ENCODE measurements at places on chromosomes 16 and 17.

DNA sequence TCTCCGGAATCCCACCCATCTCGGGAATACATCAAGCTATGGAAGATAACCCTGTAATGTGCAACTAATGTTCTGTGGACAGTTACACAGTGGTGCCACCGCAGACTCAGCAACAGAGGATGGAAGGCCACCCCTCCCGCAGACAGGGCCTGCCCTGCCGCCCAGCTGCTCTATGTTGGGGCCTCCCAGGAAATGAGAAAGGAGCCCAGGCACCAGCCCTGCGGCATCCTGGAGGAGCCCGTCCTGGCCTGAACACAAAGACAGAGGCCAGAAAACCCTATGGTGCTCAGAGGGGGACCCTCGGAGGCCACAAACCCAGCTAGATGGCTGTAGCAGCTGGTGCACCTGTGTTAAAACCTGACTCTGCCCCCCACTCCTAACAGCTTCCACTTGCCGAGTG is 216.1 kb upstream of the RPL38 start:
- DNase-seq = no peak

DNA sequence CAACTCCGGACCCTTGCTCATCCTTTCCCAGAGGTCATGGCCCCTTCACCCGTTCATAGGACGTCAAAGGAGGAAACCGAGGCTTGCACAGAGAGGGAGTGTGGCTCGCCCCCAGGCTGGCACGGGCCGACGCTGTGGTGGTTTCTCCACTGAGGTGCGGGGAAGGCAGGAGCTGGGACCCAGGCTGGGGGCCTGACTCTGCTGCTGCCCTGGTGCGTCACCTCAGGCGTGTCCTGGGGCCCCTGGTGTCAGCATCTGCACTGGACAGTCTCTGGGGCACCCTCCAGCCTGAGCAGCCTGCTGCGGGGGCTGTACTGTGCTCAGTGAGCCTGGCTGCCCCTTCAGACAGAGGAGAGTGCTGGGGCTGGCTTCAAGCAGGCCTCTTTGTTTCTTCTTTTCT is 7.4 kb downstream of the MAP2K3 start:
- DNase-seq = no peak

DNA sequence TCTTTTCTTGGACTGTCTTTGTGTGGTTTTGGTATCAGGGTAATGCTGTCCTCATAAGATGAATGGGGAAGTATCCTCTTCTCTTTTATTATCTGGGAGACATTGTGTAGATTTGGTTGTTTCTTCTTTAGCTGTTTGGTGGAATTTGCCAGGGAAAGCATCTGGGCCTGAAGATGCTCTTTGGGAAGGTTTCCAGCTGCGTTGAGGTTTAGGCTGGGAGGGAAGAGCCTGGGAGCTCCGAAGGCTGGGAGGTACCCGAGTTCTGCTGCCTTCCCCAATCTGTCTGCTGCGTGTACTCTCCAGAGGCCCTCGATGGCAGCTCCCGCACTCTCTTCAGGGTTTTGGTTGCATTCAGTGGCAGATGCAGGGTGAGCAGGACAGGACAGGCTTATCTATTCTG is 25.6 kb upstream of the CRISPLD2 start:
- DNase-seq = no peak

DNA sequence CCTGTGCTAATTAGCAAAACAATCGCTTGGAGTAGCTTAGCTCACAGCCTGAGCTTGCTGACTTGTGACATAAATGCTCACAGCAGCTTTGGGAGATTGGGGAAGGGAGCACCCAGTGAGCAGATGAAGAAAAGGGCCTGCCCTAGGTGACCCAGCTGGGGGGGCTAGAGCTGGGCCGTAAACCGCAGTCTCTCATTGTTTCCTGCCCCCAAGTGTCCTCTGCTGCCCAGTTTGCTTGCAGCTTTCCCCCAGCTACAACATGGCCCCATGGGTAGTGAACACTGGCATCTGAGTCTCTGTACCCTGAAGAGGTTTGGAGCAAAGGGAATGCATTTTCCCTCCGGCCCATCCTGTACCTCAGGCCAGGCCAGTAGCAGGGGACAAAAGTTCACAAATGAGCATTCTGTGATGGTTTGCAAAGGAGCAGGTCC is 349.4 kb downstream of the SLC39A11 start:
- DNase-seq = no peak

DNA sequence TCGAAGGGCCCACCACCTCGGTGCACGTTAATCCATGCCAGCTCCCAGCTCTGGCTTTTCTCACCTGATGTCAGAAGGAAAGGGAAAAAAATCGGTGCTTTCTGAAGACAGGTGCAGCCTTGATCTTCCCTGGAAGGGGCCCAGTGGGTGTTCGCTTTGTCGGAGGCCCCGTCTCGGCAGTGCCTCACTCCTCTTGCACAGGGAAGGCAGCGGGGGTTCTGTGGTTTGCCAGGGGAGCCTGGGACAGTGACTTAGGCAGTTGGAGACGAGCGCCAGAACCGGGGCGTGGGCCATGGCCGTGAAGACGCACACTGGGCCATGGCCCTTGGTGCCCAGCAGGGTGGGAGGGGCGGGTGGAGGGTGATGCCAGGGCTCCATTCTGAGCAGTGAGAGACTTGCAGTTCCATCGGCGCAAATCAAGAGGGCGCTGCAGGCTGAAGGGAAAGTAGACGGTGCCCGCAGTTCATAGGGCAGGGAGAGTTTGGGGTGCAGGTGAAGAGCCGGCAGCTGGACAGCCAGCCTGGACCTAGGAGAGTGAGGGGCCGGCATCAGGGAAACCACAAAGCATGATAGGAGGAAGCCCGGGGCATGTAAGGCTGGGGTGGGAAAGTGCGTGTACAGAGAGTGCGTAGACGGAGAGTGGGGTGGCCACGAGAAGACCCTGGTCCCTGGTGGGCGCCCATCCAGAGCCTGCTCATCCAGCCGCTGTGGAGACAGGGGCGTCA is 101.3 kb upstream of the CHMP6 start:
- no peak for DNase-seq

- DNase-seq = no peak
Measured at GRCh38 chr17:73814075-73814474, 169.8 kb upstream of the SDK2 start.

- DNase-seq = no peak
Measured at GRCh38 chr16:16092925-16093627, 130.2 kb downstream of the ABCC6 start.

DNA sequence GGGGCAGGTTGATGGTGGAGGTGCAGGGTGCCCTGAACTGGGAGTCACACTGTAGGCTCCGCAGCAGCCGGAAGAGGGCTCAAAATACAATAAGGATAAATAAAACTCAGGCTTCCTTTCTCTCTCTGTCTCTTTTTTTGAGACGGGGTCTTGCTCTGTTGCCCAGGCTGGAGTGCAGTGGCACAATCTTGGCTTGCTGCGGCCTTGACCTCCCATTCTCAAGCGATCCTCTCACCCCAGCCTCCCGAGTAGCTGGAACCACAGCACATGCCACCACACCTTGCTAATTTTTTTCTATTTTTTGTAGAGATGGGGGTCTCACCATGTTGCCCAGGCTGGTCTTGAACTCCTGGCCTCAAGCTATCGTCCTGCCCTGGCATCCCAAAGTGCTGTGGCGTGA is 32.9 kb upstream of the NPTX1 start:
- DNase-seq = no peak

DNA sequence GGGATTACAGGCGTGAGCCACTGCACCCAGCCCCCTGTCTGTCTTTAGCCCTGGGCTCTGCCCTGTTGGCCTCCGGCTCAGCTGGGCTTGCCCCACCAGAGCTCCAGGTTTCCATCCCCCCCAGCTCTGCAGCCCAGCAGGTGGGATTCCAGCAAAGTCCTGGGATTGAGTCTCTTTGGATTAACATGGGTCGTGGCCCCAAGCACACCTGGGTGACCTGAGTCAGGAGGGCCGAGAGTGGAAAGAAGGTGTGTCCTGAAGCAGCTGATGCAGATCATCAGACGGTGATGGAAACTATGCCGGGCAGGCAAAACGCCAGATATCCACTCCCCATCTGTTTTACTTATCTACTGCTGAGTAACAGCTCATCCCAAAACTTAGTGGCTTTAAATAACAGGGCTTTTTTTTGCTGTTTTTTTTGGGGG is 72.5 kb downstream of the KNOP1 start:
- DNase-seq = no peak

- DNase-seq = no peak
Measured at GRCh38 chr17:4945176-4945943, 3.0 kb downstream of the PFN1 start.

DNA sequence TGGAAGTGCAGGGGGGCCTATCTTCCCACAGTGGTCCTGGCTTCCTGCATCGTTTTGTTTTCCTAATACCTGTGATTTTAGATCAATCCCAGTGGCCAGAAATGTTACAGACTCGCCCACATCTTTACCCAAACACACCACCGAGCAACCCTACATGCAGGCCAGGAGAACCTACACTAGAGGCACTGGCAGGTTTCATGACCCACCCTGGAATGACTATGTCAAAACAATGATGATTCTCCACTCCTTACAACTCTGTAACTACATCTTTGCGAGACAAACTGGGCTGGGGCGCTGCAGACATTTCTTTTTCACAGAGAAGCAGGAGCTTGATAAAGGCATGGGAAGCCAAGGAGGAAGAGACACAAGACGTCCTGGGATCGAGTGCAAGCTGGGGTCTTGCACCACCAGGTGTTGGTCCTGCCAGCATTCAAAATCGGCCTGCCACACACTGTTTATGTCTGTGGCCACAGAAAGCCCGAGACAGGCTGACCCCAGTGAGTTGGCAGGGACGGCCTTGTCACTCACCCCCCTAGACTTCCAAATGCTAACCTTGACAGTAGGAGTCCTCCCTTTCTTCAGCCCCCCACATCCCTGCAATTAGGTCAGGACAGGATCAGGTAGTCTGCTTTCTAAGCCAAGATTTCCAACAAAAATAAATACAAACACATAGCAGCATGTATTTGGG is 32.5 kb downstream of the UBE2O start:
- no peak for DNase-seq

DNA sequence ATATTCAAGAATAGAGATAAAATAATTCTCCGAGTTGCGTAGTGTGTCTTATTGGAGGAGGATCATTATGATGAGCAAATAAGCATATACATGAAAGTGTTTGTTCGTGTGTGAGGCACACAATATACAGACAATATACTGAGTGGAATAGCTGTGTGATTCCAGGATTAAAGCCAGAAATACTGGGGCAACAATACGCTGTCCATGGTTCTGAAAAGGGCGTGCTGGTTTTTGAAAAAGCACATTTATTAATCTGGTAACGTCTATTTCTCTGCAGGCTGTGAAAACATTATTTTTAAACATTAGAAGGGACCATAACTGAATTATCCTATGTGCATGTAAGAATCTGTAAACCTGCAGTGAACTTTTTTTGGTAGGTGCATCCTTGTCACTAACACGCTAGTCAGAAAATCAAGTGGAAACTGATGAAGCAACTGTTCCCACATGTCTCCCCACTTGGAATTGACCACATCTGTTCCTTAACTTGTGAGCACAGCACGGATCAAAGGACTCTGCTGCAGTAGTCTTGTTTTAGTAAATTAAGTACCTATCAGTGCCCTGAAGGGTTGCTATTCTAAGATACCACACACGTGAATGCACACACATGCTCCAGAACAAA is 346.0 kb downstream of the GRIN2A start:
- peak; percentile 24 for DNase-seq

- no peak for DNase-seq
Measured at GRCh38 chr17:335691-336090, 16.9 kb downstream of the RPH3AL start.

DNA sequence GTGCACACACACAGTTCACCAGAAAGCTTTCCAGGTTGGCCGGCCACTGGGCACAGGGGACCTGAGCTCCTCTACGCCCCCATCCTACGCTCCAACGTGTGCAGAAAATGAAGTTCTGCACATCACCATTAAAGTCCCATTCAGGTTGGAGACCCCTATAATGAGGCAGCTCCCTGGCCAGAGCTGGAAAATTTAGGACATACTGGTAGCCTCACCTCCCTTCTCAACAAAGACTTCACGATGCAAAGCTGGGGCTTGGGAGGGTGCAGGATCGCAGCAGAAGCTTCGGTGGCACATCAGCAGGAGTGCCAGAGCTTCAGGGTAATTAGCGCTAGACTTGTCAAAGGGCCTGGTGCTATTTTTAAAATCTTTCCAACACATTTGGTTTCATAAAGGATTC is 15.4 kb upstream of the CALB2 start:
- no peak for DNase-seq
